ENCODE measurements at places on chromosomes 11 and 22.

- no peak for DNase-seq
Measured at GRCh38 chr11:36463781-36464180, 46.3 kb downstream of the TRAF6 start.

DNA sequence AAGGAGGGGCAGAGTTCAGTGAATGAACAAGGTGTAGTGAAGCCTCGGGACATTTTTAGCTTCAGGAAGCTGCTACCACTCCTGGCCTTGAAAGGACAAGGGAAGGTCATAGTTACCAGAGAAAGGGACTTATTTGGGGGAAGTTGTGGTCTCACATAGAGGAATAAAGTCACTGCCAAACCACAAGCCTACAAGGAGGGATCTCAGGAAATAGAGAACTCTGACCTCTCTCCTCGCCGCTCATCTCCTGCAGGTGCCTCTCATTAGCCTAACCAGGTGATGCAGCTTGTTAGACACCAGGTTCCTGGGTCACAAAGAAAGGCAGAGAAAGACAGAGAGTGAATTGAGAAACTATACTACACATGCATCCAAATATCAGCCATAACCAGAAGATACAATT lies 14.3 kb upstream of the TOLLIP start:
- no peak for DNase-seq

- DNase-seq, result no peak
Measured at GRCh38 chr22:37107816-37108621, 1.5 kb downstream of the TMPRSS6 start.

DNA sequence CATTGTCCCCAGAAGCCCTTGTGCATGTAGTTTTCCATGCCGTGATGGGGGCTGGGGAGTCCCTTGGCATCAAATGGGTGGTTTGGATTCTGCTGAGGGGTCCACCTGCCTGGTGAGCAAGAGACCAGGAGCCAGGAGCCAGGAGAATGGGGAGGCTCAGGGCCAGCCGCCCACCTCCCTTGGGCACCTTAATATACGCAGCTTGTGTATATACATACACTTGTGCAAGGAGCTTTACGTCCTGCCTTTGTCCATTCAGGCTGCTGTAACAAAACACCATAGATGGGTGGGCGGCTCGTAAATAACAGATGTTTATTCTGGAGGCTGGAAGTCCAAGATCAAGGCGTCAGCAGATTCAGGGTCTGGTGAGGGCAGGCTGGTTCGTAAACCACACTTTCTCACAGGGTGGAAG lies 62.5 kb downstream of the SMIM38 start:
- DNase-seq, result no peak

GRCh38 chr11:60282286-60282685 lies 1.8 kb downstream of the MS4A4A start:
- DNase-seq, result no peak

- DNase-seq, result no peak
Measured at GRCh38 chr22:17980015-17980590, 44.3 kb downstream of the MICAL3 start.

DNA sequence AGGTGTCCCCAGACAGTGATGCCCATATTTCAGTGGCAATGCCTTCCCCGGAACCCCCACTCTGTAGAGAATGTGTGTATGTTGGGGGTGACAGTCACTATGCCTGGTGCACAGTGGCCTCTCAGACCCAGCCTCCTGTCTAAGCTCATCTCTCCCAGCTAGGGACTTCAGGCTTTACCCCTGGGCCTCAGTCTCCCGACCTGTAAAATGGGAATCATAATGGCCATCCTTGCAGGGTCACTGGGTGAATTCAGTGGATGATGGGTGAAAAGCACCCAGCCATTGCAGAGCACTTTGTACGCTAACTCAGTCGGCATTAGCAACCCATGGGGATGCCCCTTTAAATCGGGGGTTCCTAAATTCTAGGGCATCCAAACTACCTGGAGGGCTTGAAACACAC lies 18.9 kb downstream of the FGF3 start:
- no peak for DNase-seq

- DNase-seq, result no peak
Measured at GRCh38 chr22:44412136-44412731, 85.8 kb downstream of the RTL6 start.

DNA sequence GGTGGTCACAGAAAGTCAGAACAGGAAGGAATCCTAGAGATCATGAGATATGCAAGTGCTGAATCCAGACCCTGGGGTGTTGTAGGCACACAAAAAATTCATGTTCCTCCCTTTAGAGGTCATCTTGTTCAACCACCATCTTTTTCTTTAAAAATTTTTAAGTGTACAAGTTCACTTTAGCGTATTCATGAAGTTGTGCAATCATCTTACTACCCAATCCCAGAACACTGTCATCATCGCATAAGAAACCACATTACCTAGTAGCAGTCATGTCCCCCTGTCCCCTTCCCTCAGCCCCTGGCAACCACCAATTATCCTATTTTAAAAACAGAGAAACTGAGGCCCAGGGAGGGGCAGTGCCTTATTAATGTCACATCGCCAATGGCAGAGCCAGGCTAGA lies 20.3 kb upstream of the WNT11 start:
- DNase-seq, result no peak

DNA sequence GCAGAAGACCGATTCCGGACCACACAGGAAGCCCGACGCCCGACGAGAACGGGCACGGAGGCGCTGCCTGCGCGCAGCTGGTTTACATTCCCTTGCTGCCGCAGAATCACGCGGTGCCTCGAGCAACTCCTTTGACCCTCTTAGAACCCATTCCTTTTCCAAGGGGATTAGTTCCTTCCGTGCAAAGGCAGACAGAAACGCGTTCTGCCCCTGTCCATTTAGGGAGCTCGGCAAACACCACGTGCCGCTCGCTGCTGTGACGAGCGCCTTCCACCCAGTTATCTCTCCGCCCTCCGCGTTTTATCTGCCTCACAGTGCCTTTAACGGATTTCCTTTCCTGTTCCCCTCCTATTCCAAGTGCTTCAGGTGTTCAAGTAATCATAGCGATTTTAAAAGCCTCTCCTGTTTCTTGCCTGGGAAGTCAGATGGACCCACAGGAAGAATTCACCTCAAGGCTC lies 24.1 kb upstream of the MICAL3 start:
- no peak for DNase-seq

DNA sequence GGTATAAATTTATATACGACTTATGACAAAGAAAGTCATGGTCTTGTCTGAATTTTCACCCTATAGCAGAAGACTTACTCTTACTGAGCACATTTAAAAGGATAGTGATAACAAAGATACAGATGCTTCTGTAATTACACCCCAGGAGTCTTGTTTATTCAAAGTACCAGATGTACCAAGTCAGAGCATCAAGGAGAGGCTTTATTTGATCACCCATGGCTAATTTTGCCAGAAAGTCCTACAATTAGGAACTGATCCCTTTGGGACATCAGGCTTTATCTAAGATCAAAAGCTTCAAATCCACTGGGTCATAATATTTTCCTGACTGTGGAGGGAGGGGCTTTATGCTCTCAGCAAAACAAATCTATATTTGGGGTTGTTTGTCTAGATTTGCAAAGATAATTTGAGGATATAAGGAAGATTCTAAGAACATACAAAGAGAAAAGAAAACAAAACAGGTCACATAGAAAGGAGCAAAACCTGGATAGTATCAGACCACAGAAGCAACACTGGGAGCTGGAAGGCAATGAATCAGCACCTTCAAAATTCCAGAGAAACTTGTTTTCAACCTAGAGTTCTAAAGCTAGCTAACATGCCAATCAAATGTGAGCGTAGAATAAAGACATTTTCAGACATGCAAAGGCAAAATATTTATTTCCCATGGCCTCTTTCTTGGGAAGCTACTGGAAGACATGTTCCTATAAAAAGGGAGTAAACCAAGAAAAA lies 124.8 kb upstream of the CSNK2A3 start:
- no peak for DNase-seq

DNA sequence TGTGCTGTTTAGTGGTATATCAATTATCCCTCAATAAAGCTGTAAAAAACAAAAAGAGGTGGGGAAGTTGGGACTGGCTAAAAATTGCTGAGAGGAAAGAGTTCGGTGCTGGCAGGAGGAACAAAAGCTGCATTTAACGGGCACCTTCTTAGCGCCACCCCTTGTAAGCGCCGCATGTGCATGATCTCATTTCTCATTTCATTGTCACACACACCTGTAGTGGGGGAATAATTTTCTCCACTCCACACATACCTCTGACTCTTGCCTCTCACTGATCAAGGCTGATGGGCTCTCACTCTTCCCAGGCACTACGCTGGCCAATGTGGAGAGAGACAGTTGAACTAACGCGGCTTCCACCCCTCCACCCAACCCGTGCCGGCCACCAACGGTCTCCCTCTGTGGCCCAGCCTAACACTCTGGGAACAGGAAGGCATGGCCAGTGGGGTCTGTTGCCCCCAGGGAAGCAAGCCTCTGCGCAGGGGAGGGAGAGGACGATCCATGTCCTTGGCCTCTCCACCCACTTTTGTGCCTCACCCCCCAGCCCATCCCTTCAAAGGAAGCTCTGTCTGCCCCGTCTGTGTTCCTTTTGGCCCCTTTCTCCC lies 186.7 kb upstream of the SYT13 start:
- DNase-seq, result no peak

DNA sequence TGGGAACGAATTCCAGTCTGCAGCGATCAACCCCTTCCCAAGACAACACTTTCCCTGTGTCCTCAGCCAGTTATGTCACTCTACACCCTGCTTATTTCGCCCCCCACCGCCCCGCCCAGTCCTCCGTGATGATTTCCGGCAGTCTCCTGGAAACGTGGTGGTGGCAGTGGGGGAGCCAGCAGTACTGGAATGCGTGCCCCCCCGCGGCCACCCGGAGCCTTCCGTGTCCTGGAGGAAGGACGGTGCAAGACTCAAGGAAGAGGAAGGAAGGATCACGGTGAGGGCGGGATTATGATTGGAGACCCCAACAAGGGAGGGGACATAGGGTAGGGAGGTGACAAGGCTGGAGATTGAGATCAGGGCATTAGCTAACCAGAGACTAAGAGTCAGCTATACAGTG lies 4.1 kb downstream of the ROBO3 start:
- DNase-seq, result no peak

GRCh38 chr11:117097389-117098268 lies 599 bp downstream of the SIK3 start:
- peak; percentile 39 for DNase-seq

- no peak for DNase-seq
Measured at GRCh38 chr22:36281781-36282327, 28.9 kb downstream of the APOL1 start.

DNA sequence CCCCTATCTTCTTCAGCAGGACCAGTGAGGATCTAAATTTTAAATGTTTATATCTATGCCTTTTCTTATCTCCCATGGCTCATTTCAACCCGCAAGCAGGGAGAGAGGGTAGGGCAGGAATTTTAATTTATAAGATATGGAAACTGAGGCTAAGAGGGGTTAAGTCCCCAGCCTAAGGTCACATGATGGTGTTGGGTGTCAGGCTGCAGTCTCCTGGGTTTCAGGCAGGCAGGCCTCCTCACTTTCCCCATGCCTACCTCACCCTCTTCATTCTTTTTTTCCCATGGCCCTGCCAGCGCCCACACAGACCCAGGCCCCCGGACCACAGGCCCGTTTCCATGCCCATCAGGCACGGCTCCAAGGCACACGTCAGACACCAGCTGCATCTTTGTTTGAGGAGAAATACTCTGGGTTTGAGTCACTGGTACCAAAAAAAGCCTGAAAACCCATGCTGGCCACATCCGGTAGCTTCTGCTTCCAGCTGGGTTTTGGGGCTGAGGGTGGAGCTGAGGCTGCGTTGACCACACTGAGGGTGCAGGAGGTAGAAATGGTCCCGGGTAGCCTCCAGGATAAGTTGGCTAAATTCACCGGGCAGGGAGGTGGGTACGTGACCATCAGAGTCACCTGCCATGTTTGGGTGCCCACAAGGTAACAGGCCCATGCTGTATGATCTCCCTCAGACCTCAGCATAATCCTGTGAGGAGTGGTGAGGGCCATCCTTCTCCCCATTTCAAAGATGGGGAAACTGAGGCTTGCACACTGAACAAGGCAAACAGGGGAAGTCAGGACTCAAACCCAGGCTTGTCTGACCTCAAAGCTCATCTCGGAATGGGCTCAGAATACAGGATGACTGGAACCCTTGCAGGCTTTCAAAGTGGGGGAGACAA lies 7.5 kb downstream of the CRYBB1 start:
- DNase-seq, result no peak

GRCh38 chr22:49576241-49577141 lies 251.2 kb downstream of the BRD1 start:
- no peak for DNase-seq

DNA sequence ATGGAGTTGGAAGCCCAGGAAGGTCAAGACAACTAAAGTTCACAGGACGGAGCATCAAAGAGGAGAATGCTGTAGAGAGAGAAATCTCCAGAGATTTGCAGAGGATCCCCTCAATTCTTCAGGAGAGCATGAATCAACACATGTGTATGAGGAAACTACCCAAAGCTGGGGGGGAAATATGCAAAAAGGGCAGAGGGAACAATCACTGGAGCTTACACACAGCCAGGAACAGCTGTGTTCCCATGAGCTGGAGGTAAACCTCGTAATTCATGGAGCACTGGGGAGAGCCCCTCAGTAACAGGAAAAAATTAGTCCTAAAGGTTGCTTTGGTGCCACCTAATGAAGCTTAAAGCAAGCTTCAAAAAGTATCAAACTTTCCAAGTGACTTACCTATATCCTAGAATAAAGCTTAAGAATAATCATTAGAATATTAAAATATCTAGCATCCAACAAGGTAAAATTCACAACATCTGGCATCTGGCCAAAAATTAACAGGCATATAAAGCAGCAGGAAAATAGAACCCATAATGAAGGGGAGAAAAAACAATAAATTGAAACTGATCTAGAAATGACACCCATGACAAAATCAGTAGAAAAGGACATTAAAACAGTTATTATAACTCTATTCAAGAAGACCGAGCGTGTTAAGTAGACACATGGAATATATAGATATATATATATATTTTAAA lies 134.2 kb downstream of the STK33 start:
- DNase-seq, result no peak

DNA sequence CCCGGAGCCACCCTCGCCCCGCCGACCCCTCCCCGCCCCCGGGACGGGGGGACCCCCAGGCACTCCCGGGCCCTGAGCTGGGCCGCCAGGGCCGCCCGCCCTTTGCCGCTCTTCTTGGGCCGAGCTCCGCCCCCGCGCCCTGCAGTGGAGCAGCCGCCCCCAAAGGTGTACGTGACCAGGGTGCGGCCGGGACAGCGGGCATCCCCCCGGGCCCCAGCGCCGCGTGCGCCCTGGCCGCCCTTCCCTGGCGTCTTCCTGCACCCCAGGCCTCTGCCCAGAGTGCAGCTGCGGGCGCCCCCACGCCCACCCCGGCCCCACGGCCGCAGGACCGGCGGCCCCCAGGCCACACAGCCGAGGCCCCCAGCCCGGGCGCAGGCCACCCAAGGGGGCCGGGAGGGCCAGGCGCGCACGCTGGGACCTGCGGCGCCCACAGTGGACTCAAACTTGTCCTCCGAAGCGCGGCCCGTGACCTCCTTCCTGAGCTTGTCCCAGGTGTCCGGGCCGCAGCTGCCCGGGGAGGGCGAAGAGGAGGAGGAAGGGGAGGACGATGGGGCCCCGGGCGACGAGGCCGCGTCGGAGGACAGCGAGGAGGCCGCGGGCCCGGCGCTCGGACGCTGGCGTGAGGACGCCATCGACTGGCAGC lies 7.4 kb downstream of the B4GALNT4 start:
- no peak for DNase-seq
